ENCODE measurements at places on chromosomes 7 and 10. TPM values are rescaled to one million over a fixed set of nuclear protein-coding genes. Genes with fewer than 3 reads are reported as not detected.
A peak's percentile ranks its signal among the peaks of the same experiment; 100 is the strongest.

DNA sequence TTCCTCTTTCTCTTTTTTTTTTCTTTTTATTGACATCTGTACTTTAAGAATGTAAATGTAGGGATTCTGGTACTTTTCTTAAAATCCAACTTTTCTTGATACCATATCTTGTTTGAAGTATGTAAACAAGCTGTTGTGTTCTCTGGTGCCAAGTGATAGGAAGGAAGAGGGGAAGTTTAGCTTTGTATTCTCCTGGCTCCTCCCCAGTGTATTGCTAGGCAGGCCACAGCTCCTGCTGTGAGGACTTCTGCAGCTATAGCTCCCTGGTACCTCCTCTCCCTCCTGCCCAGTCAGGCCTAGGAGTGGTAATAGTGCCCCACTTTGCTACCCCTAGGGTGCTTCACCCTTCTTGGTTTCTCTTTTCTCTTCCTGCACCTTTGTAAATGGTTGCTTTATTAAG is 45.3 kb upstream of the SP8 start:
- DNase-seq = no peak
- no peaks in the 10 kb centered on the region for H3K4me1 ChIP-seq
- no peak overlapping the region for H3K27ac ChIP-seq
- no peak overlapping the region for H3K4me3 ChIP-seq
- no peaks in the 10 kb centered on the region for H3K27me3 ChIP-seq

DNA sequence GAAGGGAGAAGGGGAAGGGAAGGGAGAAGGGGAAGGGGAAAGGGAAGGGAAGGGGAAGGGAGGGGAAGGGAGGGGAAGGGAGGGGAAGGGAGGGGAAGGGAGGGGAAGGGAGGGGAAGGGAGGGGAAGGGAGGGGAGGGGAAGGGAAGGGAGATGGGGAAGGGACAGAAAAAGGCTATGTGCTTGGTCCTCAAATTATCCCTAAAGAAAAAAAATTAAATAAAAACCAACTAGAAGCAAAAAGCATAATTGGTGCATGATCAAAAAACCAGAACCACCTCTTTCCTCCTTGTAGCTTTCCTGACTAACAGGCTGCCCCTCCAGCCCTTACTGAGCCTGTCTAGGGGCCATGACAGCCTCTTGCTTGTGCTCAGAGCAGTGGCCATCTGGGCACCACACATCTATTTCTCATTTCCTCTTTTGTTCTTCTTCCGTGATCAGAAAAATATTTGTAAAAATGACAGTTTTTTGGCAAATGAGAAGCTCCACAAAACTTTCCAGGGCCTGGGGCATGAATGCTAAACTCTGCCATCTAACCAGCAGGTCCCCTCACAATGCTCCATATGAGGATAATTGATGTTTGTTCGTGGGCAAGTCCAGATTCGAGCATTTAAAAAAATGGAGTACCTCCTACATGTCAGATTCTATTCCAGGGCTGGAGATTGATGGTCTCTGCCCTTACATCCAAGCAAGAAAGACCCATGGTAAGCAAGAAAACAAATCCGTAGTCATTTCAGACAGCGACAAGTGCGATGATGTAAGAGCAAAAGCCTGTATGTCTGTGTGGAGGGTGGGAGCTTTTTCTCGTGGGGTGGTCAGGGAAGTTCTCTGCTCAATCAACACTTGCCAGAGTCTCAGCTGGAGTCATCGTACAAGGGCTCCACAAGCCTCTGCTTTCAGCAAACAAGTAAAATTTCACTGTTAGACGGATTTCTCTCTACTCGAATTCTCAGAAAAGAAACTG is 320.9 kb downstream of the WDR11 start:
- H3K4me3 ChIP-seq = no peak overlapping the region
- H3K27ac ChIP-seq = no peak overlapping the region

- no peak overlapping the region for H3K4me3 ChIP-seq
- H3K27me3 ChIP-seq = no peaks in the 10 kb centered on the region
- no peak for DNase-seq
Measured at GRCh38 chr7:28575241-28575643, 162.9 kb downstream of the CREB5 start.

DNA sequence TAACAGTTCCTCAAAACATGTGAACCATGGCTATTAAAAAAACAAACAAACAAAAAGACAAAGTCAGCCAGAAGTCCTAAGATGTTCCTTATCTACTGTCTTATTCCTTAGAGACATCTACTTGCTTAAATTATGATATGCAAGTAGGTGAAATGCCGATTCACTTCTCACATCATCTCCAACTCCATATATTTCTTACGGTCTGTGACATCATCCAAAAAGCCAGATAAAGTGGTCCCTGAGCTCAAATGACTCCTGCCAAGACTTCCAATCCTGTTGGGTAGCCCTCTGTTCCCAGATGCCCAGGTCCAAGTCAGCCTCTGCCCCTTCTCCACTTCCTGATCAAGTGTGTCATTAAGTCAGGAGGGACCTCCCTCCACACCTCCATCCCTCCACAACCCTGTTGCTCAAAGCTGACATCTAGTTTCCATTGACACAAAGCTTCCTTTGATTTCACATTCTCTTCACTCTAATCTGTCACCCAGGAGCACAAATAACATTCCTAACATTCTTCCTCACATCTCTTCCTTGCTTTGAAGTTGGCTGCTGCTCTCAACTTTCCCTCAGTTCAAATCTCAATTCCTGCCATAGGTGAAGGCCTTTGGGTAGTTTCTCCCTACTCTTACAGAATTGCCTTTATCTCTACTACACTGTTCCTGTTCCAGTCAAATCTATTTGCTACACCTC is 56.1 kb upstream of the PDLIM1 start:
- no peaks in the 10 kb centered on the region for H3K4me1 ChIP-seq
- H3K4me3 ChIP-seq = no peak overlapping the region
- DNase-seq = no peak
- no peak overlapping the region for H3K27ac ChIP-seq

- H3K27ac ChIP-seq = no peak overlapping the region
- H3K36me3 ChIP-seq = no peaks in the 10 kb centered on the region
- peaks cover 10% of the 10 kb centered on the region for H3K4me1 ChIP-seq
- H3K27me3 ChIP-seq = peaks cover 10% of the 10 kb centered on the region
- no peak for DNase-seq
Measured at GRCh38 chr10:78247266-78247665, 213.6 kb downstream of the RPS24 start.

DNA sequence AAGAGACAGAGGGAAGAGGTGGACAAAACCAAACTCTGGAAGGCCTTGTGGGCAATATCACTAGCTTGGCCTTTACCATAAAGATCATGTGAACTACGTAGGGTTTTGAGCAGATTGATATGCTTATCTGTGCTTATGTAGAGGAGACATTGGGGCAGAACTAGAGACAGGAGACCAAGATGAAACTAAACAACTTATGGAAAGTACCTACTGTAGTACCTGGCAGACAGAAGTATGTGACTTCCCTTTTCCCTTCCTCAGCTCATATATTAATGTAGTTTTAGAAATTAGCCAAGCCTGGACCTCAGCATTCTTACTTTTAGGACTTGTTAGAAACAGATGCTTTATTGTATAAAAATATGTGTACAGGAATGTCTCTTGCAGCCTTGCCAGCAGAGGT is 14.0 kb upstream of the IL6 start:
- DNase-seq = peak; percentile 79
- H3K27me3 ChIP-seq = no peaks in the 10 kb centered on the region
- H3K4me3 ChIP-seq = peak overlapping the region; percentile 3
- H3K4me1 ChIP-seq = peaks cover 51% of the 10 kb centered on the region

- no peak for DNase-seq
- peak overlapping the region; percentile 11 for H3K4me3 ChIP-seq
- H3K27ac ChIP-seq = no peak overlapping the region
- no peaks in the 10 kb centered on the region for H3K4me1 ChIP-seq
- no peaks in the 10 kb centered on the region for H3K27me3 ChIP-seq
Measured at GRCh38 chr10:4826792-4827324, 851 bp downstream of the AKR1E2 start.

- DNase-seq = peak; percentile 75
- no peak overlapping the region for H3K27ac ChIP-seq
- peaks cover 16% of the 10 kb centered on the region for H3K4me1 ChIP-seq
- H3K36me3 ChIP-seq = no peaks in the 10 kb centered on the region
Measured at GRCh38 chr10:13659887-13660550, 73.3 kb downstream of the PRPF18 start.

- H3K36me3 ChIP-seq = no peaks in the 10 kb centered on the region
- H3K27me3 ChIP-seq = no peaks in the 10 kb centered on the region
- H3K4me1 ChIP-seq = no peaks in the 10 kb centered on the region
- DNase-seq = no peak
- H3K4me3 ChIP-seq = no peak overlapping the region
Measured at GRCh38 chr7:51457079-51457478, 140.5 kb upstream of the COBL start.

GRCh38 chr7:80884511-80885195 is 34.2 kb downstream of the SEMA3C start:
- no peaks in the 10 kb centered on the region for H3K27me3 ChIP-seq
- no peak overlapping the region for H3K27ac ChIP-seq
- DNase-seq = no peak
- H3K4me1 ChIP-seq = no peaks in the 10 kb centered on the region

GRCh38 chr7:23852135-23852534 is 142.1 kb downstream of the STK31 start:
- no peak overlapping the region for H3K27ac ChIP-seq
- no peak for DNase-seq
- no peaks in the 10 kb centered on the region for H3K36me3 ChIP-seq
- no peaks in the 10 kb centered on the region for H3K27me3 ChIP-seq

- H3K36me3 ChIP-seq = no peaks in the 10 kb centered on the region
- H3K4me3 ChIP-seq = no peak overlapping the region
- no peaks in the 10 kb centered on the region for H3K27me3 ChIP-seq
- H3K4me1 ChIP-seq = no peaks in the 10 kb centered on the region
Measured at GRCh38 chr7:116434820-116435341, 64.7 kb upstream of the CAV2 start.

Gene HOXA5
- total RNA-seq = not detected

Gene CBLL1
- total RNA-seq = 49.9 TPM

Gene FOXI2
- not detected for total RNA-seq

Gene PPP3CB
- 52.8 TPM for total RNA-seq

Gene EIF3B
- 152 TPM for total RNA-seq

Gene CTAGE4
- not detected for total RNA-seq

Gene TPST1
- 13.0 TPM for total RNA-seq

Gene SLC39A12
- not detected for total RNA-seq

Data from B cell (primary cell).